ENCODE measurements at places on chromosomes 2 and 18.

- DNase-seq, result no peak
Measured at GRCh38 chr2:201808027-201808426, 1.7 kb downstream of the CDK15 start.

GRCh38 chr18:49747876-49748275 is 65.5 kb downstream of the ACAA2 start:
- no peak for DNase-seq

- no peak for DNase-seq
Measured at GRCh38 chr2:160719116-160719515, 225.5 kb upstream of the RBMS1 start.

- DNase-seq, result no peak
Measured at GRCh38 chr2:157820193-157820592, 55.9 kb downstream of the ACVR1 start.
